ENCODE measurements at places on chromosomes 16 and 17.
A peak's percentile ranks its signal among the peaks of the same experiment; 100 is the strongest.

GRCh38 chr16:754656-755055 lies 5.9 kb upstream of the MSLN start:
- DNase-seq: no peak

DNA sequence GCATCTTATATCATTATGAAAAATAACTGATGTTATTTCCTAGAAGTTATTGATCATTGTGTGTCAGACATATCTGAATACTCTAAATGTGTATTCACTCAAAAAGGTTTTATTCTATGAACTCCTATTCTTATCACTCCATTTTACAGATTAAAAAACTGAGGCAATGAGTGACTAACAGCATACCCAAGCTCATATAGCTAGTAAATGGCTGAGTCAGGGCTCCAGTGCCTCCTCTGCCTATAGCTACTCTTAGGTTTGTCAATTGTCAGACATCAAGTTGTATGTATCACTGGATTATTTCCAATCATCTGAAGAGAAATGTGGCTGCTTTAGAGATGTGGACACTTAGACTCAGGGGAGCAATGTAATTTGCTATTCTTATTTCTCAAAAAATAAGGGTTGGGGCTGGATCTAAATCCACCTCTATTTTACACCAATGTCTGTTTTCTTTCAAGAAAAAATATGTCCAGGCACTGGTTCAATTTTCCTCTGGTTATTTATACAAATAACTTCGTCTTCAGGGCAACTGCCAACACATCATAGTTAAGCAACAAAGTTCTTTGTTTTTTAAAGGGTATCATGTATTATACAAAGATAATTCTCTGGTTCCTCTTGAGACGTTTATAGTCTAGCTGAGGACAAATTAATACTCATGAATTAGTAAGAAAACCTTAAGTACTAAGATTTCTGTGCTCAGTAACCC lies 328.9 kb upstream of the MAF start:
- no peak for DNase-seq

DNA sequence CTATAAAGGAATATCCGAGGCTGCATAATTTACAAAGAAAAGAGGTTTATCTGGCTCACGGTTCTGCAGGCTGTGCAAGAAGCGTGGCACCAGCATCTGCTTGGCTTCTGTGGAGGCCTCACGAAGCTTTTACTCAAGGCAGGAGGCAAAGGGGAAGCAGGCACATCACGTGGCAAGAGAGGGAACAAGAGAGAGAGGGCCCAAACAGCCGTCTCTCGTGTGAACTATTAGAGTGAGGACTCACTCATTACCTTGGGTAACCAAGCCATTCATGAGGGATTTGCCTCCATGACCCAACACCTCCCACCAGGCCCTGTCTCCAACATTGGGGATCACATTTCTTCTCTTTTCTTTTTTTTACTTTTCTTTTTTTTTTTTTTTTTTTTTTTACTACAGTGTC lies 7.5 kb upstream of the ALKBH5 start:
- DNase-seq: no peak

GRCh38 chr17:34486761-34487160 lies 92.6 kb upstream of the TMEM132E start:
- no peak for DNase-seq

GRCh38 chr16:72736074-72736473 lies 311.9 kb downstream of the ZFHX3 start:
- no peak for DNase-seq

GRCh38 chr17:7713782-7714181 lies 3.8 kb upstream of the DNAH2 start:
- DNase-seq: no peak

GRCh38 chr16:84013787-84014569 lies 28.6 kb downstream of the SLC38A8 start:
- peak; percentile 72 for DNase-seq

Data from activated T-cell treated with anti-CD3 and anti-CD28 coated beads for 48 hours (primary cell).